ENCODE measurements at places on chromosomes 3 and 15.

- DNase-seq, result no peak
Observed at GRCh38 chr3:42424911-42425310, 14.5 kb upstream of the LYZL4 start.

DNA sequence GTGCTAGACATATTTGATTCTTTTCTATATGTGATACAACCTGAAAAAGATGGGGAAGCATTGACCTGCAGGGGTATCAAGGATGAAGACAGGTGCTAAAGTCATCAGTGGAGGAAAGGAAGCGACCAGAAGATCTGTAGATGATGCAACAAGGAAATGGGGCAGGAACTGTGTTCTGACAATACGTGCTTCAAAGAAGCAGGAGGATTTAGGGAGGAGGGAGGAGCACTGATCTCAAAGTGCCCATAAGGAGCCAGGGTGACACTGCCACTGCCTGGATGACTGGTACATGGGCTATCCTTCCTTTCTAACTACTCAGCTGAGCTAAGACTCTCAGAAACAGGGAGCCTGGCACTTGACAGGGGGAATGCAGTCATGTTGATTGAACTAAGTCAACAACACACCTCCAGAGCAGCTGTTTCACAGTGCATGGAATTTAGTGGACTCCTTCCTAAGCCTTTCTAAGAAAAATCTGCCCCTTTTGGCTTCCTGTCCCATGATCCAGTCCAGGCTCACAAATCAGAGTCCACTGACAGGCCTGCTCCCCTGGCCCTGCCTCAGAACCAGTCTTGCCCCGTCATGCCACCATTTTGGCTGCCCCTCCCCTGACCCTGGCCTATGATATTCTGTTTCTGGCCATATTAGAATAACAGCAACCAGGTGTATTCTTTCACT is 12.0 kb downstream of the LYSMD4 start:
- no peak for DNase-seq

DNA sequence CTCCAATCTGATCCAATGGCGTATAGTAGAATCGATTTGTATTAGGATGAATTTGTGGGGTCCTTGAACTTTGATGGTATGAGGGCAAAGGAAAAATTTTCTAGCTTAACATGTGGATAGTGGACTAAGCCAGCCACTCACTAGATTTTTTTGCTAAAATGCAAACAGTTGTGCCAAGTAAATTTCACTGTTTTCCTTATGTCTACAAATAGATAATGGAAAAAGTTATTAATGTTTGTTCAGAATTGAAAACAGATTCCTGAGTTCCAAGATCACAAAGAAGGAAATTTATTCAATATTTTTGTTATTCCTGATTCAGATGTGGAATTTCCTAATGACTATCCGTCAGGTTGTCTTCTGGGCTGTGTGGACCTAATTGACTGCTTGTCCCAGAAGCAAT is 35.2 kb upstream of the ZNF609 start:
- DNase-seq, result no peak

DNA sequence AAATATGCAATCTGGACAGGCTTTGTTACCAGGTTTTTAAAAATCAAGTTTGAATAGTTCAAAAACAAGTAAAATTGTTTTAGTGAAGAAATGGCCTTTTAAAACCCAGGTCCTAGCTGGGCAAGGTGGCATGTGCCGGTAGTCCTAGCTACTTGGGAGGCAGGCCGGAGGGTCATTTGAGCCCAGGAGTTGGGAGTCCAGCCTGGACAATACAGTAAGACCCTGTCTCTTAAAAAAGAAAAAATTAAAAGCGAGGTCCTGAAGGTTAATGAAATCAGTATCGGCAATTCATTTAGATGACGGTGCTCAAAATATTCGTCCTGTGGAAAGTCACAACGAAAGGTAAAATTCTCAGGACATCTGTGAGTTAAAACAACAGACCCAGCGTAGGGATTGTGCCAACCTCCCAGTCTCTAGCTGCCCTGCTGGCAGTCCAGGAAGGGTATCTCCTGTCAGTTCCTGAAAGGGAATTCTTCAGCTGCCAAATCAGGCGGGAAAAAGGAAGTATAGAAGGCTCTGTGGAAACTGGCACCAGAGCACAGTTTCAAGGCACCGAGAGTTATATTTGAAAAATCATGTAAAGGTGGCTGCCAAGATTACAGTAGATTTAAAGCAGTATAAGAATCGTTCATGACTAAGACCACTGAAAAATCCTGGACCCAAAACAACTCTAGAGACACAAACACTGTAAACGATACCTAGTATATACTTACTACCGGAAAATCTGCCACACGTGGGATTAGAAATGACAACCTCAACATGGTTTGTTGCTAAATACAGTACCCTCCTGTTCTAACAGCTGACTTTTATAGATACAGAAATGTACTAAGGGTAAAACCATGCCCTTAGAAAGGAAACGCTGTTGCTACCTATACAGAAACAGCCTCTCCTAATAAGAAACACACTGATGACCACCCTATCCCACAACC is 1.2 kb upstream of the ABHD17C start:
- DNase-seq, result no peak

DNA sequence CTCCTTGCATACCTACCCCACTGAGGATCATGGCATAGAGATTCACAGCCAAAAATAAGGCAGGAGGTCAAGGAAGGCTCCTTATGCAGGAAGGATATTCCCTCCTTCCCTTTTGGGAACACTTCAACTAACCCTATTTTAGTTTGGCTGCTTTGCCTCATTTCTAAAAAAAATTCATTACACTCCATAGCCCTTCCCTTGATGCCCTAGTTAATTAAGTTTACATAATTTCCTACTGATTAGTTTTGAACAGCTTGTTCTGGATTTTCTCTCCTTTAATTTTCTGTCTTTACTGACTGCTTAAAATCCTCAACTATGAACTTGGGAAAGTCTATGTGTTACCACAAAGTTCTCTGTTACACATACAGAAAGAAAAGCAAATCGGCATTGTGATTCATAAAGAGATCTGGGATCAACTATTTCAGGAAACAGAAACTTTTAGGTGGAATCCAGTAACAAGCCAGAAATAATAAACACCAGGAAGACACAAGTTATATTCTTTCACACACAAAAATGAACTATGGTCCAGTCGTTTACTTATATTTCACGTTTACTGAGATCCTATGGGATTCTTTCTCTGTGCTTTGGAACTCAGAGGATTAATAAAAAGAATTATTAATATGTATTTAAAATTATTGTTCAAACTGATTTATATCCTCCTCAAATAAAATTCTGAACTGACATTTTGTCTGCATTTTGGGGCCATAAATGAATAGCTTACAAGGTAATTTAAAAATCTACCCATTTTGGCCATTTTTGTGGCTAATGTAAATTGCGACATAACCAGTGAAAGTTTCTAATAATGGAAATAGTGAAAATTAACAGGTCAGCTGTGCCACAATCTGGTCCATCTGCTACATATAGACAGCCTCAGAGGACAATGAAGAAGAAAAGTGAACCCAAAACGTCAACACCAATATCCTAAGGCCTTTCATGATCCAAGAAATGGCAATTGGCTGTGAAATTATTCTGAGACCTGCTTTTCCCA is 113.8 kb downstream of the FRMD5 start:
- DNase-seq, result no peak

DNA sequence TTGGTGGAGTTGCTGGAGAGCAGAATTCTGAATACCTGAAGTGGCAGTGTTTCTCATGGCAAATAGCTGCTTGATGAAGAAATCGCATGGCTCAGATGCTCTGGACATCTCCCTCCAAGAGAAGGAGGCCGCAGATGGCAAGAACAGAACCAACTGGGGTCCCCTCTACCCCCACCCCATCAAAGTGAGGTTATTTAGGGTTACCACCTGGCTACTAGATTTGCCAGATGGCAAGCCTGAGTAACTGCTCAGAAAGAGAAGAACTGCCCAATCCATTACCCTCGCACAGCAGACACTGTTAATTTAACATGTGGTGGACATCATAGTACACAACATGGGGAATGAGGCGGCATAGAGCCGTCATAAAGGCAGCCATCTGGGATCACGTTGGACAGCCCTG is 30.5 kb upstream of the LIPC start:
- no peak for DNase-seq

DNA sequence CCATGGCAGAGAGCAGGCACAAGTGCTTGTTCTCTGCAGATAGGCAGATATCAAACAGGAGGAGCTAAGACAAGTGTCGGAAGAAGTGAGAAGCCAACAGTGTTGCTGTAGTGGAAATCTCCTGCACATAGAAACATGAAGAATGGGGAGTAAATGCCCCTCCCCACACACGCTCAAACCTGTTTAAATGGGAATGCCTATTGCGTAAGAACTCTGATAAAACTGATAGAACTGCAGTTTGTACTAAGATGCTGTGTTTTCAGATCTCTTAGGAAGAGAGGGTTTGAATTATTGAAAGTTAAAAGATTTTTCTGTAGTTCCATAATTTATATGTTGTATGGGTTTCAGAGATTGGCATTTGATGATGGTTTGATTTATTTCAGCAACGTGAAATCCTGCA is 19.6 kb downstream of the EIF2AK4 start:
- no peak for DNase-seq

DNA sequence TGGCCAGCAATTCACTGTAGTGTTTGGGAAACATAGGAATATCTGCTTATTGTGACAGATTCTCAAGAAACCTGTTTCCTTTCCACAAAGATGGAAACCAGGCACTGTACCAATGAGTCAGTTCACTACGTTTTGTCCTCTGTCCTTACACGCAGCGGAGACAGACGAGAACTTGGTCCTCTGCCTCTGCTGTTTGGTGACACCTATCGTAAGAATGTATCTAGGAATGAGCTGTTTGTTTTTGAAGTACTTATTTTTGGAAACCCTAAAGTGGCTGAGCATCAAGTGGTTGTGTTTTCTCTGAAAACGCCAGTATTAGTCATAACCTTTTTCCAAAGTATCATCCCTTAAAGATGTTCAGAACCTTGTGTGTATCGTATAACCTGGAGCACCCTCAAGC is 93.0 kb downstream of the PGPEP1L start:
- DNase-seq, result no peak

GRCh38 chr15:43800286-43801141 is at the start of gene HYPK:
Gene HYPK (plus strand): TSS chr15:43800599. CDS start chr15:43800623, 24 bp downstream.
- DNase-seq, result peak; percentile 92

GRCh38 chr3:171586274-171586673 is 126.1 kb upstream of the TNIK start:
- no peak for DNase-seq

DNA sequence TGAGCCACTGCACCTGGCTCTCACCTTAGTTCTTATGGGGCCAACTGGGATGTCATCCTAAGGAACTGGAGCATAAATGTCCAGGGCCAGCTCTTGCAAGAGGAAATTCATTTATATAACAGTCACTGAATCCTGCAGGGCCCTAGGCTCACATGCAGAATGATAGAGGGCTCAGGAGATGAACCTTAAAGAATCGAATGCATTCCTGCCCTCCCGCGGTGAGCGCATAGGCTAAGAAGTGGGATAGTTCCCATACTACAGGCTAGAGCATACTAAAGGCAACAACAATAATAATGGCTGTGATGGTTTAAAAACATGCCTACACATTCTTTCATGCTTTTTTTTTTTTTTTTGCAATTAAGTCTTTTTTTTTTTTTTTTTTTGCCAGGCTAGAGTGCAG is 17.1 kb upstream of the CSRNP1 start:
- DNase-seq, result no peak

DNA sequence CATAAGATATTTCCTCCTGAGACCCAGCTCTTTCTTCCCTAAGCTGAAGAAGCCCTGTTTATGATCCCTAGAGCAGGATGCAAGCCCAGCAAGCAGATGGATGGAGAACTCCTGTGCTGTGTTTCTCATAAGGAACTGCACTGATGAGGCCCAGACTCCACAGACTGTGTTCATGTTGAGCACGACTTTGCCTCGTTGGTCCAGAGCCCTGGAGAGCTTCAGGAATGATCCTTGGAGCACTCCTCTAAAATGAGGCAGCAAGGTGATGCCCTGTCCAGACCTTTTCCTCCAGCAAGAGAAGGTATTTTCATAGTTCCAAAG is 83.8 kb downstream of the MYLK start:
- no peak for DNase-seq

GRCh38 chr3:132161608-132162007 is 126.8 kb upstream of the CPNE4 start:
- DNase-seq, result no peak

DNA sequence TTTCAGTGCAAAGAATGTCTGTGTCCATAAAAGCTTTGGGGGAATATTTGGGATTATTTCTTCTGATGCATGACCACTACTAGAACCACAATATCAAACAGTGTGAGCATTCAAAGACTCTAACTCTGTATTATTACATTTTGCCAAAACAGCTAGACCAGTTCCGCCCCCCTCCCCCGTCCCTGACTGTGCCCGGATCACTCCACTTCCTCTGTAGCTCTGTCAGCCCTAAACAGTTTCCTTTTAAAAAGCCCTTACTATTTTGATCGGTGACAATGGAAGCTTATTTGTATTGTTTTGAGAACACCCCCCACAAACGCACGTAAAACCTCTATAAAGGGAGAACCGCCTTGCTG is 36.6 kb upstream of the EPHB3 start:
- no peak for DNase-seq

- DNase-seq, result no peak
Observed at GRCh38 chr3:142434503-142434902, 13.3 kb downstream of the XRN1 start.

- DNase-seq, result peak; percentile 32
Observed at GRCh38 chr3:130826516-130827182, 67.2 kb upstream of the ATP2C1 start.

DNA sequence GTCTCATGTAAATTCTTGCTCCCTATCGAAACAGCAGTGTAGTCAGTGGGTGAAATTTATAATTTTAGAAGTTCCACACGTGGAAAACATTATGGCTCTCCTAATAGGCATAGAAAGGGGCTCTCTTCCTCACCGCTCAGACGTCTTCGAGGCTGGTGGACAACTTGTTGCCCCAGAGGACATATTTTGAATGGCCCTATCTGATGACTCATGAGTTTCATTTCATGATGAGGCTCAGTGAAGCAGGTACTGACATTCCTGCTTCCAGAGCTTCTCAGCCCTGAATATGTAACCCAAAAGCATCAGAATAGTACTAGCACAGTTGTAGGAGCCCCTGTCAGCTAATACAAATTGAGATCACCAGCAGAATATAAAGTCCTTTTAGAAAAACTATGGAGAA is 117.9 kb downstream of the HERC1 start:
- no peak for DNase-seq

DNA sequence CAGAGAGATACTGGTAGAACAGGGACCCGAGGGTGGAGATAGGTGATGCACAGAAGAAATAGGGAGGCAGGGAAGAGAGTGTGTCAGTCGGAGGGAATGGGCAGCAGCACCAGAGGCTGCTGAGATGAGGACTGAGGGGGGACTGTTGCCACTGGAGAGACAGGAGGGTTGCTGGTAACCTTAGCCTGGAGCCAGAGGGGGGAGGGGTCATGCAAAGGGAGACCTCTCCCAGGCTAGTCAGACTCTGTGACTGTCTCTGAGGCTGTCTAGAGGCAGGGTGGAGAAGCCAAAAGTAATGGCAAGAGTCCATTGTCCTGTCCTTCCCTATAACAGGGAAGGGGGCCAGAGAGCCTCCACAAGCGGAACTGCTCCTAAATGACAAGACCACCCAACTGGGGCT is 2.1 kb upstream of the DLEC1 start:
- no peak for DNase-seq

- no peak for DNase-seq
Observed at GRCh38 chr3:46942076-46942475, 34.5 kb downstream of the CCDC12 start.

Data from hematopoietic multipotent progenitor cell treated with erythropoietin and hydrocortisone succinate and interleukin-3 and kit ligand, for 15 days (in vitro differentiated cells).